ENCODE measurements at places on chromosomes 2 and 18.

DNA sequence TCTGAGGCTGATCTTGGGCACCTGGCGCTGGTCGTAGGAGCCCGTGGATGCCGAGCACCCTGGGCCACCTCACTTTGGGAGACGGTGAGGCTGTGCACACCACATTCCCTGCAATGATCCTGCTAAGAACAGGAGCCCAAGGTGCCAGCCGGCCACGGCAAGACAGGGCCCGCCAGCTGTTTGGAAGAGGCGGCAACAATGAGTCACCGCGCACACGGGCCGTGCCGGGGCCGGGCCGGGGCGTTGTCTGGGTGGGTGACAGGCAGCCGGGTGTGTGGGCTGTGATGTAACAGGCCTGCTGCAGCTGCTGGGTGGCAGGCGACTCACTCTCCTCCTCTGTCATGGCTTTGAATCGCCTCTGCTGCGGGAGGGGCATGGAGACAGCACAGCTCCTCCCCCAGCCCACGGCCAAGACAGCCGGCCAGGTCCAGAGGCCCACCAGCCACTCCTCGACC lies 49.7 kb upstream of the ODC1 start:
- DNase-seq = peak; percentile 49

- DNase-seq = no peak
Observed at GRCh38 chr2:217415316-217415715, 555.5 kb upstream of the TNP1 start.

DNA sequence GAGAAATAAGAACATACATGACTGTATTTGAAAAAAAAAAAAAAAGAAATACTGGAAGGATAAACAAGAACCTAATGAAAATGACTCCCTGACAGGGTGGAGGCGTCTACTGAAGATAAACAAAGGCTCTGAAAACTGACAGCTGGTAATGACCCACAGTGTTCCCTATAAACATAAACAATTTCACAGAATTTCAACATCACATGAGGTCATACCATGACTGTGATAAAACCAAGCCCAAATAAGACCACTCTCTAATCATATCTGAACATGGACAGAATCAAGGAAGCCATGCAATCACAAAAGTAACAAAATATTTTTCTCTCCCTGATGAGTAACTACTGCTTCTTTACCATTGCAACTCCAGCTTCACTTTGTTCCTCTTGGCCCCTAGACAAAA lies 159.3 kb downstream of the FAM124B start:
- DNase-seq = no peak

- no peak for DNase-seq
Observed at GRCh38 chr2:116747103-116747502, 1067.4 kb upstream of the DDX18 start.

GRCh38 chr2:9652898-9653479 lies 22.2 kb upstream of the YWHAQ start:
- no peak for DNase-seq

- DNase-seq = no peak
Observed at GRCh38 chr2:39150102-39150562, 29.3 kb upstream of the SOS1 start.

DNA sequence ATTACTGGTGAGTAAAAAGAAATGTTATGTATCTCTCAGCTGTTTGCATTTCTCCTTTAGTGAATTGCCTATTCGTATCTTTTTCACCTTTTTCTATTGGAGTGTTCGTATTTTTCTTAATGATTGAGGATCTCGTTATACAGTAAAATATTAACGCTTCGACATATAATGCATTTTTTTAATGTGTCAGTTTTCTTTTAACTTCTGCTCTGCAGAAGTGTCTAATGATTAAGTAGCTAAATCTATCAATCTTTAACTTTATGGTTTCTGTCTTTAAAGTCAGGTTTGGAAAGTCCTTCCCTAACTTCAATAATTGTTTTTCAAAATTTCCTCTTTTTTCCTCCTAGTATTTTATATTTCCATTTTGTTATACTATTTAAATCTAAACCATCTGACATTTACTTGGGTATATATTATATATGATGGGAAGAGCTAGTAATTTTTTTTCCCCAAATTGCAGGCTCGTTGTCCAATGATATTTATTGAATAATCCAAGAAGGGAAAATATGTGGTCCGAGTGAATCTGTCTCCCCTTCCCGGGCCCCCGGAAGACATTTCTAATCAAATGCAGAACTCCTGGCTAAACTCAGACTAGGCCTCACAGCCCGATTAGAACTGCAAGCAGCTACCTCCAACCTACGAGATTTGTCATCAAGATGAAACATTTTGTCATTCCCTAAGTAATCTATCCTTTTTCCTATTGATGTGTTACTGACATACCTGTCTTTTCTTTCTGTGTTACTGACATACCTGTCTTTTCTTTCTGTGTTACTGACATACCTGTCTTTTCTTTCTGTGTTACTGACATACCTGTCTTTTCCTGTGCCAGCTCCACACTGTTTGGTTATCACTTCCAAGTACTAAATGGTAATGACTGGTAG lies 17.2 kb downstream of the PCBP1 start:
- no peak for DNase-seq

GRCh38 chr2:137987011-137987410 lies 22.7 kb downstream of the HNMT start:
- DNase-seq = no peak

DNA sequence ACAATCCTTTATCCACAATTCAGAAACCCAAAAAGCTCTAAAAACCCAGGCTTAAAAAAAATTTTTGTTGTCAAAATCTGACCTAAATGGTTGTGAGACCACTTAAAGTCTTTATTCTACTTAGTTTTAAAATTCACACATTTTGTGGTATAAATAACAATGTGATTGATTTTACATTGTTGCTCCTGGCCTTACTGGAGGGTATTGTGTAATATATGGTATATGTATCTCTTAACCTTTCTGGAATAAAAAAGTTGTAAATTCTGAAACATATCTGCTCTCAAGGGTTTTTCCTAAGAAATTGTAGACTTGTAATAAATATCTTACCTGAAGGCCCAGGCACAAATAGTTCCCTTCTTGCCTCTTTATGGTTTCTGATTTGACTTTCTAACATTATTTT lies 73.3 kb upstream of the PNPT1 start:
- no peak for DNase-seq

DNA sequence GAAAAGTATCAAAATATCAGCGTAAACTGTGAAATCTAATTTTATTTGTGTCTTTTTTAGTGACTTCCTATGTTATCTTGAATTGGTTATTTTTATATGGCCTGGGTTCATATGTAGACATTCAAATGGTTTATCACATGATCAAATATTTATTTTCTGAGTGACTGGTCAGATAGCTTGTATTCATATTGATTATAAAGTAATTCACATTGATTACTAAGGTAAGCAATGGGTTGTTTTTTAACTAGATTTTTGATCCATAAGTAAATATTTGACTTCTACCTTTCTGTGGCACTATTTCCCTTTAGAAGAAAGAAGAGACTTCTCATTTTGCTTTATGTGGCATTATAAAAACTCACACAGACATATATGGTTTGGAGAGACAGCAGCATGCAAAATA lies 260.5 kb downstream of the TCF4 start:
- DNase-seq = no peak

- DNase-seq = no peak
Observed at GRCh38 chr2:120754067-120754960, 18.6 kb downstream of the GLI2 start.

DNA sequence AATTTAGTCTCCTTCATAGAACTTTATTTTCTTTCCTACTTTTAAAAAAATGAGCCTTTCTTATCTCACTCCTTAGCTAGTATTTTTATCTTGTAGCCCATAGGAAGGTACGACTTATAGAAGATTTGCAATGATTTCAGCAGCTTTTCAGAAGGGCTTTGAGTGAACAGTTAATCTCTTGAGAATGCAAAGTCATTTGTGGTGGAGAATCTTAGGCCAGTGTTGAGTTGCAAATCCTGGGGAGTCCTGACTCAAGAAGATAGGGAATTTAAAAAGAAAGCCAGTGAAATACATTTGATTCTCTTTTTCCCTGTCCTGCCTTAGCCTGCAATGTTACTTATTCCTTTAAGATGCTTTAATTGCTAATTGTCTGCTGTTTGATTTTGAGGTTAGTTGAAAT lies 33.6 kb downstream of the LYPD6 start:
- DNase-seq = no peak

GRCh38 chr2:119371111-119371510 lies 4.3 kb downstream of the DBI start:
- DNase-seq = no peak

DNA sequence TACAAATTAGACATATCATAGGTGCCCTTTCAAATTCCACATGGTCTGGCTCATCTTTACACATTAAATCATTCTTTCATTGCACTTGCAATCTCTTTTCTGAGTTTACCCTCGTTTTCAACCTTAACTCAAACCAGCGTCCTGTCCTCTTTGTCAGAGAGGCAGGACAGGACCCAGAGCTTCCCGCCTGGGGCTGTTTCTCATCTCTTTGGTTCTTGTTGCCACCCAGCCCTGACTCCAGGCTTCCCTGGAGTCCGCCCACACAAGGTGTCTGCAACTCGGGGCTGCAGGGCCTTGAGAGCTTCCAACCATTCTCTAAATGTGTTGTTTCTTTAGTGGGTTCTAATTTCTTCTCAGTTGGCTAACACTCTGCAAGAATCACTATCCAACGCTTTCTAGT lies 24.4 kb downstream of the RBMS1 start:
- DNase-seq = no peak

DNA sequence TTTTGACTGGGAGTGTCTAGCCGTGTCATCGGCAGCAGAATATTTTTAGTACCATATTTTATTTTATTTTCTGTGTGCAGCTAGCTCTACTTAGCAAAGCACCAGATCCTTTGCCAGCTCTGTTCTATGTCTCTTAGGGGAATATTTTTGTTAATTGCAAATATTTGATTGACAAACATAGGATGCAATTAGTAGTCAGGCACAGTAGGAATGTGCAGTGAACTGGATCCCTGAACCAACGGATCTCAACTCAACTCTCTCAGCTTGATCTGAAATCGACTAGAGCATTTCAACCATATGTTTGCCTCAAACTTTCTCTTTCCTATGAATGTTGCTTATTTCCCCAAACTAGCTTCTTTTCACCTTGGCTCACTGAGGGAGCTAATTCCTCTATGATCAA lies 998.0 kb upstream of the FANCL start:
- no peak for DNase-seq

DNA sequence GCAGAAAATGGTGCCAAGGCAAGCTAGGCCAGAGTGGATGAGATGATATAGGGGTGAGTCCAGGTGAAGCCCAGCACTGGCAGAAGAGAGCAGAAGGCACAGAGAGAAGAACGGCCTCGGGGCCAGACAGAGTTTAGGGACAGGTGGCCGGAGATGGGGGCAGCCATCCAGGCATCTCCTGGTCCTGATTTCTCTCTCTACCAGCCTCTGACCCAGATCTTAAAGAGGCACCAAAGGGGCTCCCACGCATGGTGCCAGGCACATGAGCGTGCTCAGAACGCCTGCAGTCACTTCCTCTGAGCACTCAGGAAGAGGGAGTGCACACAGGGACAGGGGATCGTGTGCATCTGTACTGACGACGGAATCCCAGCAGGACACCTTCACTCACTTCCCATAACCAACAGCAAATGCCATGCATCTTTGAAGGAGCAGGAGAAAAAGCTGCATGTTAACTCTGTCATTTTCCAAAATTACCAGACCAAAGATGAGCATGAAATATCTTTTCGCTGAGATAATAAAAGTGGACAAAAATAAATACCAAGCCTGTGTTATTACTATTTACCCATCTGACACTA lies 427.8 kb upstream of the MYT1L start:
- DNase-seq = no peak

DNA sequence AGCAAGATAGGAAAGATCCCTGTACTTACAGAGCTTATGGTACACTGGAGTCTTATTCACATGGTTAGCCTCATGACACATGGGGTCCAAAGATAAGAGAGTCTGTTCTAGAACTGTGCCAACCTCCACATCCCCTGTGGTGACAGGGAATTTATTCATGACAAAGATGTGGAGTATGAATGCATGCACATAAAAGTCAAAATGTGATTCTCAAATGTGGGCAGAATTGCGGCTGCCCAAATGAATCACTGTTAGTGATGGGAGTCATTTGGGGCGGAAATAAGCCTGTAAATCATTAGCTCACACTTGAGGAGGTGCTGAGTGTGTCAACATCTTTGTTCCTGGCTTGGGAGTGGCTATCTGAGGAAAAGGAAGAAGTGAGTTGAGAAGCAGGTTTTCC lies 560.6 kb downstream of the SLC4A3 start:
- DNase-seq = no peak

DNA sequence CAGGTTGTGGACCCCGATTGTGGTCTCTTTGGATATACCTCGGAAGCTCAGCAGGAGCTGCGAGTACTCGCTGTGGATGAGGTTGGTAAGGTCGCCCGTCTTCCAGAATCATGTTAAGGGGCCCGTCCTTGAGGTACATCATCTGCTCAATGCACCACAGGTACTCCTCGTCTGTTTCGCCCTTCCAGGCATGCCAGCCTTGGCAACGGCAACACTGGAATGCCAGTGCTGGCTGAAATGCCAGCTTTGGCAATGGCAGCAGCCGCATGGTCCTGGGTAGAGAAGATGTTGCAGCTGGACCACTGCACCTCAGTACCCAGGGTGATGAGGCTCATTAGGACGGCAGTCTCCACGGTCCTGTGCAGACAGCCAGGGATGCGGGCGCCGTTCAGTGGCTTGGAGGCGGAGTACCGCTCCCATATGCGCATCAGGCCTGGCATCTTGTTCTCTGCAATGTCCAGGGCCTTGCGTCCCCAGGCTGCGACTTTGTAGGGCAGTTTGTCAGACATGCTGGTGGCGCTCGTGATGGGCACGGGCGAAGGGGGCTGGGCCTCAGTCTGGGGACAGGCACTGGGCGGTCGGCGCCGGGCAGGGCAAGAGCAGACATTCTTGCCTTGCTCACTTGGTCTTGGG lies 122.2 kb upstream of the NXPH2 start:
- DNase-seq = no peak

DNA sequence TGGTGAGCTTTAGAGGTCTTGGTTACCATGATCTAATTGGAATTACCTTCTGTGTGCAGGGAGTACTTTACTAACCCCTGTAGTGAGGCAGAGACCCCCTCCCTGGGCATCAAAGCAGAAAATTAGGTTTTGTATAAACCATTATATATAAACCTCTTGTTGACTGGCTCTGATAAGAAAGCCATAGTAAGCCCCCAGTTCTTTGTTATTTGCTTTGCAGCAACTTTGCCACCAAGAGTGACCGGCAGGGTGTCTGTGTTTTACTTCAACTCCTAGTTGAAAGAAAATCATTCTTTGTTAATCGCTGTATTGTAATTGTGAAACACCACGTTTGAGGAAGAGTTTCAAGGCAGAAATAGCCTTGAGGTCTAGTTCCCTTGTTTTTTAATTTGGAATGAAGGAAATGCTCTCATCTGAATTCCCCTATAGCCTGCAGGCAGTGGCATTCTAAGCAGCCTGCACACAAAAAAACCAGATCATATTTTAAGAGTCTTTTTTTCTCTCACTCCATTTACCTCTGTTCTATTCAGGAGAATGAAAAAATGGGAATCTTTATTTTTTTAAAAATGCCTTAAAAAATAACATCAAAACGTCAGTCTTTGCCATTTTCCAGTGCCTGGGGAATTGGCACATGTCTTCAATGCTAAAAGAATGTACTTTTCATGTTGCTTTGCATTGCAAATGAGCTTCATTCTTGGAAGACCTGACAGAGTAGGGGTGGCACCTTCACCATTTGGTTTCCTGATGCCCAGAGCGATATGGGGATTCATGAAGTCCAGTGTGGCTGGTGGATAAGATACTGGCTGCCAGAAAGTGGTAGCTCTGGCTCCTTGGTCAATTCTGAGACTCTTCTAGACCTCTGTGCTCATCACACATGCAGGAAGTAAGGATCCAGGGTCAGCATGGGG lies 338.1 kb downstream of the SLC4A3 start:
- no peak for DNase-seq

Data from CD4-positive, alpha-beta T cell treated with Interleukin-6 at 100 ng/mL for 8 hours (primary cell).